ENCODE measurements at places on chromosomes 6 and 20.

GRCh38 chr6:138377042-138377441 is 663 bp upstream of the SMIM28 start:
- DNase-seq, result no peak

- DNase-seq, result no peak
Measured at GRCh38 chr6:97572943-97573342, 289.9 kb upstream of the MMS22L start.

- DNase-seq, result no peak
Measured at GRCh38 chr20:33672426-33673113, 1.7 kb downstream of the NECAB3 start.

DNA sequence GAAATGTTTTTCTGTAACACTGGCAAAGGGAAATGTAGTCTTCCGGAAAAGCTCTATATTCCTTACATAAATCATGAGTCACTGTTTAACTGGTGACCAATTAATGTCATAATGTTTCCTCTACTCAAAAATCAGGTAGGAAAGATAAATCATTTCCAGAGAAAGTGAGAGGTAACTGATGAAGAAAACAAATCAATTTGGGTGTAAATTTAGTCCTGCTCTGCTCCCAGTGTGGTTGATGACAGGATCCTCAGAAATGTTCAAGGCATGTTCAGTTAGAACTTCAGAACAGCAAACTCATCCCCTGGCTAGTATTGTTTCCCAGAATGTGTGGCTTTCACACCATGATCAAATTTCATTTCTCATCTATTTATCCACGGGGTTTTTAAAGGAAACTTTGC is 38.8 kb upstream of the SPACA1 start:
- DNase-seq, result no peak

- DNase-seq, result no peak
Measured at GRCh38 chr20:31540406-31540805, 26.2 kb downstream of the HM13 start.

DNA sequence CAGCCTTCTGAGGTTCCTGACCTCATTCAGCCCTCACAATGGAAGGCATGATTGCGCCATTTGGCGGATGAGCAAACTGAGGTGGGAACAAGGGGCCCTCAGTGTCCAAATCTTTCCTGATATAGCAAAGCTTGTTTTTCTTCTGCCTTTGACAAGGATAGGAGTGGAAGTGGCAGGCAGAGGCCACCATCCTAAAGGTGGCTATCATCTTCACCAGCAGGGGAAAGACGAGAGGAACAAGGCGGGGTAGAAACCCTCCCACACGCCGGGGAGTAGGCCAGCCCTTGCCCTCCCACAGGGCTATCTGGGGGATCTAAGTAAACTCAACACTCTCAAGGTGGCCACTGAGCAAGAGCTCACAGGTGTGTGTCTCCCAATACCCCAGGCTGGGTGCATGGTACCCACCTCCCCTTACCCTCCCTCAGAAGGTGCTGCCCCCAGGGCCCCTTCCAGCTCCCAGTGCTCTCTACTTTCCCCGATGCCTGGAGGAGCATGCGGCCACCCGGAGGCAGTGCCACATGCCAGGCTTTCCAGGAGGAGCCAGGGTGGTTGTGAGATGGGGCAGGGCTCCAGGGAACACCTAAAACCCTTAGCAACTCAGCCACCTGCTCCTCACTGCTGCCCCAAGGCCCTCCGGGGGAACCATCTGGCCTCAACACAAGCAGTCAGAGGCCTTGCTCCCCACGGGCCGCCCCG is 11.2 kb downstream of the SPDEF start:
- no peak for DNase-seq

All from HS-27A (cell line).